ENCODE measurements at places on chromosomes 13 and 19. TPM values are rescaled to one million over a fixed set of nuclear protein-coding genes. Genes with fewer than 3 reads are reported as not detected.

Gene ACP7
- polyA plus RNA-seq = 0.14 TPM

Gene DMRTC2
- polyA plus RNA-seq = not detected

Gene SERTM1
- 0.10 TPM for polyA plus RNA-seq

Gene UPK1A
- polyA plus RNA-seq = 0.32 TPM

Gene OR4F17
- polyA plus RNA-seq = not detected

Gene FCAR
- polyA plus RNA-seq = 0.35 TPM

Gene RDH8
- not detected for polyA plus RNA-seq

Gene GNG7
- polyA plus RNA-seq = 2.4 TPM

Gene RFPL4AL1
- polyA plus RNA-seq = not detected

Gene GAS6
- polyA plus RNA-seq = 54.6 TPM

Gene BCAM
- polyA plus RNA-seq = 262 TPM

Gene ZNF793
- 12.6 TPM for polyA plus RNA-seq

All from hindlimb muscle (tissue), 1 donor.